ENCODE measurements at places on chromosomes 2 and 18.

GRCh38 chr2:202592566-202592965 is 42.2 kb upstream of the FAM117B start:
- no peak for DNase-seq

DNA sequence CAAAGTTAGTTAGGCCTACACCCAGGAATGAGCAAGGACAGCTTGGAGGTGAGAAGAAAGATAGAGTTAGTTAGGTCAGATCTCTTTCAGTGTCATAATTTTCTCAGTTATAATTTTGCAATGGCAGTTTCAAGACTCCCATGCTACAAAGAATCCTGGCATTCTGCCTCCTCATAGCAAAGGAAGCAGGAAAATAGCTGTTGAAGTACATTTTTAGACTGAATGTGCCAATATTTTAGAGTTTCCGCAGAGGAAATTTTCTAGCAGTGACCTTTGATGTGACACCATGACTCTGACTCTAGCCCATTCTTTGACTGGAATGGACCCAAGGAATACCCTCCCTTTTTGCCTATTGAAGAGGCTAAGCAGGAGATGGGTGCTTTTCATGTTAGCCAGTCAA is 371.7 kb downstream of the PIK3C3 start:
- no peak for DNase-seq

DNA sequence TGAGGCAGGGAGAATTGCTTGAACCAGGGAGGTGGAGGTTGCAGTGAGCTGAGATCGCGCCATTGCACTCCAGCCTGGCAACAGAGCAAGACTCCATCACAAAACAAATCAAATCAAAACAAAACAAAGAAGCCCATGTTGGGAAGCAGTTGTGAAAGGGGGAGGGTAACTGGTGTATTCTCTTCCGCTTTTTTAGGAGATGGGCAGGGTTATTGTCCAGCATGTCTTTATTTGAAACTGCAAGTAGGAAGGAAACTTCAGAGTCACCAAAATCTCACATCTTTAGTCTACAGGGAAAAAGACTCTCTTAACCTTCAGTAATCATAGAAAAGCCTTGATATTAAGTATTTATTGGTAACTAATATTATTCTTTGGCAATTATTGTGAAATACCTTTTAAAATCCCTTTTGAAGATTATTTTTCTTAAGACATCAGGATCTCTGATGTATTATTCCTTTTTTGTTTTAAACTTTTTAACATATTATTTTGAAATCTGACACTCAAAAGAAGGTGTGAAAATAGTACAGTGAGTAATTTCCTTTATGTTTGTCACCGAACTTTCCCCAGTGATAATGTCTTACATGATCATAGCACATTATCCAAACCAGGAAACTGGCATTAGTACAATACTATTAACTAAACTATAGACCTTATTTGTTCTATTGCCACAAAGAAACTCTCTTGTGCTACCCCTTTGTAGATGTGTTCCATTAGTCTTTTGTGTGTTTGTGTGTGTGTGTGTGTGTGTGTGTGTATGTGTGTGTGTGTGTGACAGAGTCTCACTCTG is 84.3 kb upstream of the LTBP1 start:
- no peak for DNase-seq

- no peak for DNase-seq
Observed at GRCh38 chr2:98824256-98825019, 93.5 kb upstream of the MGAT4A start.

DNA sequence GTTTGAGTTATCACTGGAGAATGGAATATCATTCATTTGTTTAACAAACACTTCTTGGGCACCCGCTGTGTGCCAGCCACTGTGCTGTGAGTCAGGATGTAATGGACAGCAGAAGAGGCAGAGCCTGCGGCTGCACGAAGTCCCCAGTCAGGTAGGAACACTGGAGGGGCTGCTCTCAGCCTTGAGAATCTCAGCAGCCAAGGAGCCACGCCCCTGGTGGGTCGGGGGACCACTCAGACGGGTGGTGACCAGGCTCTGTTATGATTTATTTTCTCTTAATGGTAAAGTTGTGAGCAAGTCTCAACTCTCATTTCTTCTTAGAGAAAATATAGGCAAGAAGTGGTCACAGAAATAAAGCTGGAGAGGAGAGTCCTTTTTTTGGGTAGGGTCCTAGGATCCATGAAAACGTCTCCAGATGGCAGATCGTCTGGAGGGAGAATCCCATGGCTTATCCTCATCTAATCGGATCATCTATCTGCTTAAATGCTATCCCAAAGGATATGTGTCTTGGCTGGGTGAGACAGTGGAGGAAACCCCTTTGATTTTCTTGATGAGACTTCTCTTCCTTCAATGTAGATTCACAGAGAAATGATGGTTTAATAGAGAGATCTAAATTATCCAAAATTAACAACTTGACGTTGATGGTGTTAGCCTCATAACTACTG is 129.1 kb upstream of the LGALSL start:
- DNase-seq, result no peak

- DNase-seq, result no peak
Observed at GRCh38 chr2:25340181-25340921, 1.4 kb downstream of the DNMT3A start.

DNA sequence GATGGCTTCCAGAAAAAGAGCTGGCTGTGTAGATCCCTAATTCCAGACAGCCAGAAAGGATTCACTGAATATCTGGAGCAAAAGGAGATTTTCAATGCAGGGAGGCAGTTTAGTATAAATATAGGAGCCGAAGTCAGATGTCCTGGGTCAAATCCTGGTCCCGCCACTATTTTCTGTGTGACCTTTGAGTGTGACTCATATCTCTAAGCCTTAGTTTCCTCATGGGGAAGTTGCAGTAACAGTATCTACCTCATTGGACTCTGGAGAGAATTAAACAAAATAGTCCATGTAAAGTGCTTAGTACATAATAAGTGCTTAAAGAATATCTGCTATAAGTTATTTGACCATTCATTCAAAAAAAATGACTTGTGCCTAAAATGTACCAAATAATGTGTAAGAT is 52.1 kb upstream of the ITGA6 start:
- no peak for DNase-seq

GRCh38 chr2:72127401-72128058 is 20.1 kb downstream of the CYP26B1 start:
- no peak for DNase-seq

DNA sequence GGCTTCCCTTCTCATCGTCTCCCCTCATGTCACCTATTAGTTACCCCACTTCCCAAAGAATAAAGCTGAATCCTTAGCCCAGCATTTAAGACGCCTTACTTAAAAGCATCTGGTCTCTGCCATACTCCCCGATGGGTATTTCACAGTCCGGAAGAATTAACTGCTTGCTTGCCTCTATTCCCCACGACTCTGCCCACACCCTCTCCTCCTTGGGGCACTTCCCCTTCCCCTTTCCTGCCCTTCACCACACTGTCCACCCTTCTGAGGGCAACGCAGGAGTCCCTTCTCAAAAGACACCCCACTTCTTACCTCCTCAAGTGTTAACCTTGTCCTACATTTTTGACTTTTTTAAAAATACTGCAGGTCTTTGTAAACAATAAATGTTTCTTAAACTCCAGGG is 60.1 kb upstream of the RMP24 start:
- DNase-seq, result no peak

DNA sequence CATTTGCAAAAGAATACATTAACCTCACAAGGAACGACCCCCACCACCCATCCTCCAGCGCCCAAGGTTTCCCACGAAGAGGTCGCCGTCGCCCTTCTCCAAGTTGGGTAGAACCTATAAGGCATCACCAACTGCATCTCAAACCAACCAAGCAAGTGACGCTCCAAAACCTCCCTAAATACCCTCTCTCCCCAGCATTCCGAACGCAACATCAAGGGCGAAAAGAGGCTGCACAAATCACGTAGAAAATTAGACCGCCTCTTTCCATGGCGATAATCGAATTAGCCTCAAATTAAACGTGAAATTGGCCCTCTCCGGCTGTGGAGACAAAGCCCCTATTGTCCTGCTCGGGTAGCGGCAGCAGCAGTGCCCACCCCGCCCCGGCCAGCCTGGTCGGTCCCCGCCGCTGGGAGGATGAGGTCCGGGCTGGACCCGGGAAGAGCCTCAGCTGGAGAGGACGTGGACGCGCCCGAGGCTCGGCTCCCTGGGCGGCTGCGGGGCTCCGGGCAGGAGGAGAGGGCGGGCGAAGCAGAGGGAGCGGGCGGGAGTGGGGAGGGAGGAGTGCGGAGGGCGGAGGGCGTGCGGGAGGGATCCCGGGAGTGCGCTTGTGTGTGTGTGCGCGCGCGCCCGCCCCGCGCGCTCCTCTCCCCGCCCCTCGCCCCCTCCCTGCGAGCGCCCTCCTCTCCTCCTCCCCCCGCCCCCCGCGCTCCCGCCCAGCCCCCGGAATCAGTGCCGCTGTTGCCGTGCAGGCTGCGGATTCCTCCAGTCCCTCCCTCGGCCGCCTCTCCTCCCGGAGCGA is at the start of gene SPTBN1:
Gene SPTBN1, plus strand, starts transcription at position 765 of the 799 bp plus-strand sequence. CDS start 70,092 bp downstream, outside the sequence.
- peak; percentile 96 for DNase-seq

DNA sequence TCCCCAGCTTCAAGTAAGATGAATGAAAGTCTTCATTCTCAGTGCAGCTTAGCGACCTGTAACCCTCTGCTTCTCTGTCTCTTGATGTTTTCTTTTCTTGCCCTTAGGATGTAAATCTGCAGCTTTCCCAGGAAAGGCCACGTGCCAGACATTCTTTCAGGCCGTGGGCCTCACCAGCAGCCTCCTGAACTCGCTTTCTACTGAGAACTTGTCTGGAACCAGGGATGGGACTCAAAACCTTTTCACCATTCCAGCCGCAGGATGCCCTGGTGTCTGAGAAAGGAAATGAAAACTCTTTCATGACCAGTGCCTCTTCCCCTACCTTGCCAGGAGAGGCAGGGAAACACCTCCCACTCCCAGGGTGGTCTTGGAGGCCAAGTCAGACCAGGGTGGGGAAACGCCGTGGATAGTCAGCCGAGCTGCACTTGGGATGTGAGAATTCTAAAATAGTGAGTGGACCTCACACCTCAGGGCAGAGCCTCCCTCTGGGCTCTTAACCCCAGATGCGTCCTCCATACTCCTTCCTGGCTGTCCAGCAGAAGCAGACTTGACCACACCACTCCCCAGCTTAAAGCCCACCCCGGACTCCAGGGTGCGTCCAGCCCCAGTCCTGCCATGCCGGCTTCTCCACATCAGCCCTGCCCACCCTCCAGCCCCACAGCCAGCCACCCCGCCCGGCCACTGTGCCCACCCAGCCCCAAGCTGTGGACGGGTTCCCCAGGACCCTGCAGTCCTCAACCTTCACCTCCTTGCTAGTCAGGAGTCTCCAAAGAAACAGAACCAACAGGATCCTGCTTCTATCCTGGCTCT is 115.5 kb downstream of the TWIST2 start:
- no peak for DNase-seq

- DNase-seq, result no peak
Observed at GRCh38 chr2:157319795-157320194, 5.8 kb downstream of the ERMN start.

- no peak for DNase-seq
Observed at GRCh38 chr18:73593207-73593606, 554.4 kb downstream of the FBXO15 start.

GRCh38 chr2:8009010-8009597 is 672.8 kb upstream of the ID2 start:
- DNase-seq, result no peak

DNA sequence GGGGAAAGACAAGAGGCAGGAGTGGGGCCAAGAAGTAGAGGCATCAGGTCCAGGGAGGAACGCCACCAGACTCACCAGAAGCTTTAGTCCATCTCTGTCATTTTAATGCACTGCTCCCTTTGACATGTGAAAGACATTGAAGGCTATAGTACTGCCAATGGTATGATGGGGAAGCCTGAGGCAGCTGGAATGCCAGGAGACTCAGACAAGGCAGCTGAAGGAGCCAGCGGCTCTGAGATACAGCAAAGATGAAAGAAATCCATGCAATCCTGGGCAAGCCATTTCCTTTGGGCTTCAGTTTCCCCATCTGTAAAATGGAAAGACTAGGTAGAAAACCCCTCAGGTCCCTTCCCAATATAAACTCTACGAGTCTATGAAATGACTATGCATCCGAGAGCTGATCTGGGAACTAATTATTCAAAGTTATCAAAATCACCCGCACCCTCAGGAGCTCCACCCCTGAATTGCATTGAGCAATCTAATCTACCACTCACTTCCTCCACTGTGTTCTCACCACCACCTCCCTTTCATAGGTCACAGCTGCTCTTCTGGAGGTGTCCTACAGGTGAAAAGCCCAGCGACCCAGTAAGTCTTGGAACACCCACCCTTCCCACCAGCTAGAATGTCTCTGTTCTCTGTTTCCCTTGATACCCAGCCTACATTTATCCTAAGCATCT is 3.1 kb downstream of the CXCR2 start:
- DNase-seq, result no peak

- DNase-seq, result no peak
Observed at GRCh38 chr2:69779258-69780001, 37.5 kb downstream of the ANXA4 start.

GRCh38 chr2:38602136-38602731 is 494 bp downstream of the HNRNPLL start:
- peak; percentile 3 for DNase-seq

- DNase-seq, result no peak
Observed at GRCh38 chr2:110881908-110882307, 149.5 kb downstream of the ACOXL start.

- DNase-seq, result no peak
Observed at GRCh38 chr18:41809652-41810051, 145.4 kb upstream of the PIK3C3 start.

- no peak for DNase-seq
Observed at GRCh38 chr2:219573166-219573565, 1.1 kb downstream of the INHA start.

Data from fibroblast of gingiva (primary cell).